ENCODE measurements at places on chromosomes 7 and 10. TPM values are rescaled to one million over a fixed set of nuclear protein-coding genes. Genes with fewer than 3 reads are reported as not detected.

- DNase-seq, result no peak
Observed at GRCh38 chr10:44752451-44753441, 158.4 kb upstream of the TMEM72 start.

DNA sequence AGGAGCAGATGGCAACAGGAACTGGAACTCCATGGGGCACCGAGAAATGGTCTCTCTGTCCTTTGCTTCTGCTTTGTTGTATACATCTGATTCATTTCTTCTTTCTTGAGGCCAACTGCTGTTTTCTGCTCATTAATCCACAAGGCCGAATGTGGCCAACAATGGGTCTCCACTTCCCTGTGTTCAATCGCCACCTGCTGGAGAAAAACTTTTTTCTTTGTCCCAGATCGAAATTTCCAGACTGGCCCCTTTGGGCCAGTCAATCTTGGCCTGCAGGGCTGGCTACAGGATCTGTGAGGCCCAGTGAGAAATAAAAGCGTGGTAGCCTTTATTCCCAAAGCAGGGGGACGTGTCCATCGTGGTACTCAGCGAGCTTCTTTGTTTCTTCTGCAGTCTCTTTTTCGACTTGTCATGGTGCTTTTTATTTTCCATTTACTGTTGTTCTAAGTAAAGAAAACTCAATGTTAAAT, 58.8 kb downstream of the PARP12 start:
- no peak for DNase-seq

DNA sequence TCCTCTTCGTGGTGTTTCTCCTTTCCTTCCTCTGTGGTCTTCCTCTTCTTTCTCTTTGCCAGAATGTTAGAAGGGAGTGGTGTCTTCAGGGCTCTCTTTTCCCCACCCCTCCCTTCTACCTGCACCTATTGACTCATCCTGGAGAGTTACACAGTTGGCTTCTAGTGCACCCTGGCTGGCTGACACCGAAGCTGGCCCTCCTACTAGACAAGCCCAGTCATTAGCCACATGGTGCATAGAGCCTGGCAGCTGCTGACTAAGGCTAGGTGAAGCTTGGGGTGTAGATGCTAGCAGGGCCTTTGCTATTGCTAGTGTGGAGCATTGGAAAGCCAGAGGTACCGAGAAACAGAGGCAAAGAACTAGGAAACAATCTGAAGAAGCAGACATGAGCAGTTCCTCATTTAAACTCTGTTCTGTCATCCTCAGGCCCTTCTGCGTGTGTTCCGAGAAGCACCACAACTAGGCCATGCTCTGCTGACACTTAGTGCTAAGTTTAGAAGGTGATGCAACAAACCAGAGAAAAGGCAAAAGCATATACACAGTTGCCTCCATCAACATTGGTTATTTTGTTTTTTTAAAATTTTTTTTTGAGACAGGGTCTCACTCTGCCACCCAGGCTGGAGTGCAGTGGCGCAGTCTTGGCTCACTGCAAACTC, 213.9 kb downstream of the BAMBI start:
- DNase-seq, result no peak

GRCh38 chr10:28382525-28383269, 79.8 kb upstream of the MPP7 start:
- DNase-seq, result no peak

GRCh38 chr7:35555934-35556333, 139.0 kb downstream of the HERPUD2 start:
- DNase-seq, result no peak

DNA sequence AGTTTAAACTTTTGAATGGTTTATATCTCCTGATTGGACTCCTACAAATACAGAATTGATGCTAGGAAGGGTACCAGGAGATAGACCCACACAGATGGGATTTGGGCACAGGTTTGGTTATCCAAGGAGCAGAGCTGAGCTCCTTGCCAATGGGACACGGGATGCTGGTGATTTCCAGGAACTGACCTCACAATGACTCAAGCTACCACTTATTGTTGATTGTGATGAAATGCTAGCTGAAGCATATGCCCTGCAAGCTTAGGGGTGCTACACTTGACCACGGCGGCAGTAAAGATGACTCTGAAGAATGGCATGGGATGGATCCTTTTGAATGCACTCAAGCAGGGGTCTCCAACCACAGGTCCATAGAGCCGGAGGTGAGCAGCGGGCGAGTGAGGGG, 45.5 kb upstream of the VKORC1L1 start:
- no peak for DNase-seq

DNA sequence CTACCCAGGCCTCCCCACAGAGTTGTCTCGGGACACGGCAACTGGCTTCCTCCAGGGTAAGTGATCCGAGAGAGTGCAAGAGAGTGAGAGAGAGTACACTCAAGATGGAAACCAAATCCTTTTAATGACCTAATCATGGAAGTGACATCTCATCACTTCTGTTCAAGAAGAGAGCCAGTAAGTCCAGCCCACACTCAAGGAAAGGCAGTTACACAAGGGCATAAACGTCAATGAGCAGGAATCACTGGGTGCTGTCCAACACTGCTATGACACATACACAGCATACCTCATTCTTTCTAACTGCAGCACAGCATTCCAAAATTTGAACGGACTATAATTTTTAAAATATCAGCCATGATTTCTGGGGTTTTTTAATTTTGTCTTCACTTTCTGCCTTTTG, 29.3 kb upstream of the OSBPL3 start:
- DNase-seq, result no peak

UCMA gene
- not detected for total RNA-seq

ADRB1 gene
- 63.1 TPM for total RNA-seq

PVRIG gene
- not detected for total RNA-seq

TRIM73 gene
- 0.41 TPM for total RNA-seq

CHRM2 gene
- 70.4 TPM for total RNA-seq

OR2A1 gene
- not detected for total RNA-seq

All from Right ventricle myocardium inferior (tissue), 1 donor.